ENCODE measurements at places on chromosomes 11 and 22.

- no peak for DNase-seq
These were observed 51.8 kb upstream of the IGLL5 start for GRCh38 chr22:22835771-22836291.

DNA sequence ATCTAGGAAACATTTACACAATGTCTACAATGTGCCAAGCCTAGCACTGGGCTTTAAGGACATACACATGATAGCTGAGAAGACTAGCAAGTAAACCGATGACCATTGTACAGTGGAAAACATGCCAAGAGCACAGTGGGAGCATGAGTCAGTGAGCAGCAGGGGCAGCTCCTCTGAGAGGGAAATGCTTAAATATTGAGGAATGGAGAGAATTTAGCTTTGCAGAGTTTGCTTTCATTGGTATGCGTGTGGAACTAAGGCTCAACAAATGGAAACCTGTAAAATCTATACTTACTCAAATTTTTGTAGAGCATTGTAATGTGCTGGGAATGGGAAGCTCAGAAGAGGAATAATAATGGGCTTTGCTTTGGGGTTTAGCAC, 282.3 kb downstream of the ST3GAL4 start:
- DNase-seq, result no peak

GRCh38 chr22:38872831-38873248, 824 bp upstream of the CBX6 start:
- no peak for DNase-seq

DNA sequence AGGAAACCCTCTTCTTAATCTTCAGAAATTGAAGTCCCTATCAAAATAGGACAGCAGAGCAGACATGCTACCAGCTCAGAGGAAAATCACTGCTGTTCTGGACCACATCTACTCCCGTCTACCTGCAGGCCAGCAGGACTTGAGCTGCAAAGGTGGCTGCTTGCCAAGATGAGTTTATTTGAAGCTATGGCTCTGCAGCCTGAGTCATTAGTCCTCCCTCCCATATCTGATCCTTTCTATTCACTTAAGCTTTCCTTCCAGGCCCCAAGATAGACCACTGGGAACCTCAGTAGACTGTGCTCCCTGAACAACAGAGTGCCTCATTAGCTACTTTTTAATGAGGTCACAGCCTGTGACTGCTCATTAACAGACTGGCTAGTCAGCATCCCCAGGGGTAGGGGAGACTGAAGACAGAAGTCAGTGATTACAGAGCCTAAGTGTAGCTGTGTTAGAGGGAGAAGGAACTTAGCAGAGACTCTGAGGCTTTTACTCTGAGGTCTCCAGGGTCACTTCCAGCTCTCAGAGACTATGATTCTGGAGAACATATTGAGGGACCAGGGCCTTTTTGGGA, 6.8 kb upstream of the OR10A2 start:
- no peak for DNase-seq

DNA sequence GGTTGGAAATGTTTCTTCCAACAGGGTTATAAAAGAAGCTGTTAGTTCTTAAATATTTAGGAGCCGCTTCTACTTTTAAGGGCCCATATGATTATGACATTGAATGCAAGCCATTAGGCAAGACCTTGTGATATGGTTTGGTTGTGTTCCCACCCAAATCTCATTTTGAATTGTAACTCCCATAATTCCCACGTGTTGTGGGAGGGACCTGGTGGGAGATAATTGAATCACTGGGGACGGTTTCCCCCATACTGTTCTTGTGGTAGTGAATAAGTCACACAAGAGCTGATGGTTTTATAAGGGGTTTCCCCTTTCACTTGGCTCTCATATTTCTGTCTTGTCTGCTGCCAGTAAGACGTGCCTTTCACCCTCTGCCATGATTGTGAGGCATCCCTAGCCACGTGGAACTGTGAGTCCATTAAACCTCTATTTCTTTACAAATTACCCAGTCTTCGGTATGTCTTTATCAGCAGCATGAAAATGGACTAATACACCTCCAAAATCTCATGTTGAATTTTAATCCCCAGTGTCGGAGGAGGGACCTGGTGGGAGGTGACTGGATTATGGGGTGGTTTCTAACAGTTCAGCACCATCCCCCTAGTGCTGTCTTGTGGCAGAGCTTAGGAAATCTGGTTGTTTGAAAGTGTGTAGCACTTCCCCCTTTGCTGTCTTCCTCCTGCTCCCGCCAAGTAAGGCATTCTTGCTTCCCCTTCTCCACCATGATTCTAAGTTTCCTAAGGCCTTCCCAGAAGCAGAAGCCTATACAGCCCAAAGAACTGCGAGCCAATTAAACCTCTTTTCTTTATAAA, 4.3 kb downstream of the CD59 start:
- no peak for DNase-seq

- no peak for DNase-seq
These were observed 23.4 kb upstream of the BDNF start for GRCh38 chr11:27723687-27724086.

DNA sequence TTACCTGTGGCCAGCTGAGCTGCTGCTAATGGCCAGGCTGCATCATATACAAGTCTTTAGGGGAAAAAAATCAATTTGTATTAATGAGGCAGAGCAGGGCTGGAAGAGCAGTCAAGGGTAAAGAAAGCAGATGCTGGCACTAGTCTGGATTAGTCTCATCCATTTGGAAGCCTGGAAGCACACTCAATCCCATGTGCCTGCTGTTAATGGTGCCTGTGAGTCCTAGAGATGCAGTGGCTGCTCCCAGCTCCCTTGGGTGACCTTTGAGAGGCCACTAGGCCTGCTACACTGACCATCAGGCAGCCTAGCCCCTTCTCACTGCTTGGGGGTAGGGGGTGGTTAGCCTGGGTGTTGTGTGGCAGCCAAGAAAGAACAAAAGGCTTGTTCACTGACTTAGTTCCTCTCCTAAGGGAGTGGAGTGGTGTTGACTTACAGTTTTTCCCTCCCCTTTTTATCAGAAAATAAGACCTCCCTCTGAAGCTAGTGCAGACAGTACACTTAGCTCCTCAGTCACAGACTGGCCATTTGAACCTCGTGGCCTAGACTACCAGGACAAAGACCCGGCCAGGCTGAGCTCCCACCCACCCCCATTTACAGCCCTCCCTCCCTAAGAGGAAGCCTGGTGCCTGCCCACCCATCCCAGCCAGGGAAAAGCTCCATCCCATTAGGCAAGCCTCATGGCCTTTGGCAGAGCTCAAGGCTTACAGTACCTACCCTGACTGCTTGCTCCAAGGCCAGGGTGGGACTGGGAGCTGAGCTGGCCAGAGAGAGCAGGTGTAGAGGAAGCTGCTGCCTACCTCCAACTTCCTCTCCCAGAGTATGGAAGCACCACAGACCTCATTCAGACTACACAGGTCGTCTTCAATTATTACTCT, 7.8 kb downstream of the PIK3IP1 start:
- DNase-seq, result no peak

GRCh38 chr22:29450222-29450621, 11.8 kb downstream of the RFPL1 start:
- no peak for DNase-seq

GRCh38 chr11:114130629-114131277, 71.2 kb downstream of the ZBTB16 start:
- no peak for DNase-seq

DNA sequence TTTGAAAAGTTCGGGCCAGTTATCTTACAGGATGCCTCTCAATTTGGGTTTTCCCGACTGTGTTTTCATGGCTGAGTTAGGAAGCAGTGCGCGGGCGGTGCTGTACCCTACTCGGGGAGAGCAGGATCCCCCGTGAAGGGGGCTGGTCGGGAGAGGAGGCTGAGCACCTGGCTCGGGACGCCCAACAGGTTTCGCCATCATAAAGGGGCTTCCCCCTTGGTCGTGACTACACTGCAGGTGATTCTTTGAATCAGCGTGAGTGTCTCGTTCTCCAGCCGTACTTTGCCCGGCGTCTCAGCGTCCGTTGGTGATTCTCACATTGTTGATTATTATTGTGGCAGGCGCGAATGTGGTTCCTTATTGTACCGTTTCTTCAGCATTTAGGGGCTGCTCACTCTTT, 46.6 kb downstream of the ST14 start:
- no peak for DNase-seq

- DNase-seq, result no peak
These were observed 104.8 kb downstream of the ARHGAP42 start for GRCh38 chr11:100791860-100792259.

DNA sequence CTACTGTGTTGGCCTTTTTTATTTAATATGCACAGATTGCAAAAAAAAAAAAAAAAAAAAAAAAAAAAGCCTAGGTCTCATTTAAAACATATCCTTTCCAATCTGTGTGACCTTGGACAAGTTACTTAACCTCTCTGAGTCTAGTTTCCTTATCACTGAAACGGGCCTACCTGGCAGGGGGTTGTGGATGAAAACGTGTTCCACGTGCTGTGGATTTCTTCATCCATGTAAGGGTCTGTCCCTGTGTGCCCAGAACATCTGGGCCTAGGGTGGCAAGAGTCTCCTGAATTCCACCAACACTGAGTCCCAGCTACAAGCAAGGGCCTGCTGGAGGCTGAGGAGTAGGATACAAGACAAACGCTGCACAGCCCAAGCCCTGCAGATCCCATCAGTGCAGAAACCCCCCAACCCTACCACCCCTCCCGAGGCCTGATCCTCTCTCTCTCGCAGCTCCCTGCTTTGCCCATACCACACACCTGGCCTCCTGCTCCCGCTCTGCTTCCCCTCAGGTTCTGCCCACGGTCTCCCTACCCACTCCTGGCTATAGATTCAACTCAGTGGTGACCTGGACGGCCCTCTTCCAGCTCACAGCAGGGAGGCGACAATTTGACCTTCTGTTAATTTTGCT, 4.7 kb upstream of the GNAZ start:
- DNase-seq, result no peak
